ENCODE measurements at places on chromosomes 3 and 15.

DNA sequence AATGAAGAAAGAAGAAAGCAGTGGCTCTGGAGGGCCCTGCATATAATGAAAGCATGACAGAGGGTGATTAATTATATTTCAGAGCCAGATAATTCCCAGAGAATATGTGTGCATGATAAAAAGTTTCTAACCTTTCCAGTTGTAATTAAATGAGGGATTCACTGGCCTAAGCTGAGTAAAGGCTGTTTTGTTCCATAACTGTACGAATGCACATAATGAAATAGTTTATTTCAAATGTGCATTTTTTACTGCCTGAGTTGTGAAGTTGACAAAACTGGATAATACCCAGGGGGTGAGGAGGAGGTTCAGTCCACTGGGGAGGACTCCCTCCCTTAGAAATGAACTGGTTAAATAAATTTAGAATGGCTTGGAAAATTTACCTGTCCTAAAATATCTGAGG lies 616.4 kb downstream of the TAFA4 start:
- DNase-seq: no peak

DNA sequence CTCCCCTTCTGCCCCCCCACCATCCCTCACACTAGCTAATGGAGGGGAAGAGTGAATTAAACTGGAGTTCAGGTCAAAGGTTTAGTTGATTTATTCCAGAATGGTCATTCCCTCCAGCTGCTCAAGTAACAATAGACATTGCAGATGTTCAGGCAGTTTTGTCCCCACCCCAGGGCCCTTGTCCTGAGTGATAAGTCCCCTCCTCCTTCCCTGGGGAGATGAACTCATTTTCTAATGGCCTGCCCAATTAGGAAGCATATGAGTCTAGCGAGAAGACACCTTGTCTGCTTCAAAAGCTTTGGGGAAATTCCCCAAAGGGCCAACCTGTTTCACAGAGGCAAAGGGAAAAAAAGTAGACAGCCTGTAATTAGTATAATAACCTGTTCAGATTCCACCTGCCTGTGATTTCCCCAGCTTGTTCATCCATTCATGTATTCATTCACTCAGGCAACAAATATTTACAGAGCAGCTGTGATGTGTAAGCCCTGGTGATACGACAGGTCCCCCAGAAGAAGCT lies 165.3 kb downstream of the SHQ1 start:
- DNase-seq: no peak

DNA sequence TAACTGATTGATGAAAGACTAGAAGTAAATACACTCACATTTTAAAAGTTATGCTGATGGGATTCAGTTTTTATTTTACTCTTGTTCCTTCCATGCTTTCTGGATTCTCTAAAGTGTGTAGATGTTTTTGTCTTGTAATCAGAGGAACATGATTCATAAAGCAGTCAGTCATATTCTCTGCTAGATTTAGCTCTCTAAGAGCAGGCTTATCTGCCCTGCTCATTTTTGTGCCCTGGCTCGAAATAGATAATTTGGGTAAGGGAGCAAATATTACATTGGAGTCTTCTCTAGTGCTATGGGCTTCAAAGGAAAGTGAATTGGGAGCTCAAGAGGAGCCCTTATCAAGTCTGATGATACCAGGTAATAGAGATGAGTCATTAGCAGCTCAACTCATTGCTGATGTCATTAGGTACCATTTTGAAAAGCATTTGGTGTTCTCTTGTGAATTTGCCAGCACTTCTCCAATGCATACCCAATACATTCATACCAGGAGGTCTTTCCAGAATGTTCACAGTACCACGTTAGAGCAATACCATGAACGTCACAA lies 27.7 kb downstream of the SACM1L start:
- DNase-seq: no peak

GRCh38 chr3:47004369-47005211 lies 25.1 kb downstream of the NBEAL2 start:
- no peak for DNase-seq

DNA sequence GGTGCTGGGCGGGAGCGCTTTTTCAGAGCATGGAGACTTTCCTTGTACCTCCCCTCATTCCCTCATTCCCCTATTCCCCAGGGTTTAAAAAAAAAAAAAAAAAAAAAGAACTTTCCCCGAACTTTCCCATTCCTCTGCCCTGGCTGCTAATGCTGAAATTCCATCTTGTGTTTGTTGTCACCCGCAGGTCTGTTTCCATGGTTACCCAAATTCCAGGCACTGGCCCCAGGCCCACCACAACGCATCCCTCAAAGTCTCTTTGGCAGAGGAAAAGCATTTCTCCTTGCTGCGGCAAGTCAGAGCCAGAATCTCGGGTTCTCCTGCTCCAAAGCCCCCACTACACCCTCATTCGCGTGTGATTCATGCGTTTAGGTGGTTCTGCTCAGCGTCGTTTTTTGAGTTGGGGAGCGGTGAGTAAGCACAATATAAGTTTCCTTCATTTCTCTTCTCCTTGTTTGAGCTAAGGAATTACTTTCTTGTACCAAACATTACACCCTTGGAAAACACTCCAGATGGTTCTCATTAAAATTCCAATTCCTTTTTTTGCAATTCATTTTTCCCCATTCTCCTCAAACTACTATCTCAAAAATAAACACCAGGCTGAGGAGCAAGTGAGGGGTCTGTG lies 21.6 kb downstream of the ANAPC13 start:
- no peak for DNase-seq

GRCh38 chr3:186108941-186109865 lies at the start of gene ETV5:
TSS of gene ETV5 (minus strand) at chr3:186109089. CDS start at chr3:186105868, 3,221 bp downstream.
- peak; percentile 69 for DNase-seq

DNA sequence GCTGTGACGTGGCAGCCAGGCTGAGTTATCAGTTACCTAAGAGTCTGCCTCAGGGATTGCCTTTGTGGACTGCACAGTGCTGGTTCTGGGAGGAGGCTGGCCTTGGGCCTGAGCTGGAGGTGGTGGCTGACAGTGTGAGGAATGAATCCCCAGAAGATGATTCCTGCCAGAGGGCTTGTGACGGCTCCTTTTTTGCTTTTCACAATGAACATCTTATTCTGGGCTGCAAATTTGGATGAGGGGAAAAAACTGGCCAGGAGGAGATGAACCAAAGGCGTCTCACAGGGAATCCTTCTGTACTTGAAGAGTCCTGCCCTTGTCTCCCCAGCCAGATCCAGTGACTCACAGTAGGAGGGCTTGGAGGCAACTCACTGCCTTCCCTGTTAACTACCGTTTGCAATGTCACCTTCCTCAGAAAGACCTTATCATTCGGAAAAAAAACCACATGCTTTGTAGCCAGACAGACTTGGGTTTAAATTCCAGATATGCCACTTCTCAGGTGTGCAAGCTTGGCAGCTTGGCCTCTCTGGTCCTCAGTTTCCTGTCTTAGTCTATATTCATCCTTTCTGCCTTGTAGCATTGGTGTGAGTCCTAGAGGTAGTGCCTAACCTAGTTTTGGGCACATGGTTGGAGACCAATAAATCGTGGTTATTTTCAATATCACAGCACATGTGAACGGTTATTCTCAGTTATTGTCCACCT lies 19.1 kb downstream of the ST6GAL1 start:
- no peak for DNase-seq

- no peak for DNase-seq
Observed at GRCh38 chr3:125024817-125025216, 31.0 kb downstream of the HEG1 start.

Data from activated effector memory CD4-positive, alpha-beta T cell treated with Interleukin-2 at 50 U/mL for 16 hours (primary cell).